ENCODE measurements at places on chromosomes 16 and 17.

DNA sequence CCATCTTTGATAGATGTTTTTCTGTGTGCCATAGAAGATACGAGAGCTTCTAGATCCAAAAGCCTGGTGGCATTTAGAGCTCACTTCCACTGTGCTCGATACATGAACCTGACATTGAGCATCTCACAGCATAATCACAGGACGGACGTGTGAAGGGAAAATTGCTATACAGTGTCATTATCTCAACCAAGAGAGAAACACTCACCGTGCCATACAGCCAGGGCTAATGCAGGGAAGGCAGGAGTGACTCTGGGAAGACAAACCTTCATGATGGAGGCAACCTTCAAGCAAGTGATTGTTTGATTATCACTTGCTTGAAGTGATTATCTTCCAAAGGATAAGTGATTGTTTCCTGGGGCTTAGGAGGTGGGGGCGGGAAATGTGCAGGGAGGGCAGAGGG is 218.2 kb upstream of the HSBP1 start:
- DNase-seq, result no peak

DNA sequence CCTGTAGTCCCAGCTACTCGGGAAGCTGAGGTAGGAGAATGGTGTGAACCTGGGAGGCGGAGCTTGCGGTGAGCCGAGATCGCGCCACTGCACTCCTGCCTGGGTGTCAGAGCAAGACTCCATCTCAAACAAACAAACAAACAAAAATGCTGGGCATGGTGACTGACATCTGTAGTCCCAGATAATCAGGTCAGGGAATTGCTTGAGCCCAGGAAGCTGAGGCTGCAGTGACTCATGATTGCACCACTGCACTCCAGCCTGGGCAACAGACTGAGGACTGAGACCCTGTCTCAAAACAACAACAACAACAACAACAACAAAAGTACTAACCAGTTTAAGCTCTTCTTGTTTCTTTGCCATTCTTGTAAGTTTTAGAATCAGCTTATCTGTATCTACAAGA is 383.0 kb upstream of the PMFBP1 start:
- DNase-seq, result no peak

DNA sequence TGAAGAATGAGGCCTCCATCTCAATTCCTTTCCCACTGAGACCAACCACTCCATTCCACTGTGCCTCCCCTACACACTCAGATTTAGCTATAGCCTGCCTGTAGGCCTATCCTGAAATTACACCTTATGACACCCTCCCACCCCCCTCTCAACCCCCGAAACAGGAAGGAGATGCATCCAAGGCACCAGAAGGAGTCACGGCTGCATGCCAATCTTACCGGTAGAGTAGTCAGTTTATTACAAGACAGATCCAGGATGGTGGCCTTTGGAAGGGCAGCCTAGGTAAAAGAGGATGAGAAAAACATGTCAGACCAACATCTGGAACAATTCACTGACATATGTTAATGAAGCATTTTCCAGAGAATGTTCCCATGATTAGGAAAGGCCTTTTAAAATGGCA is 2.6 kb downstream of the LRRC59 start:
- no peak for DNase-seq

DNA sequence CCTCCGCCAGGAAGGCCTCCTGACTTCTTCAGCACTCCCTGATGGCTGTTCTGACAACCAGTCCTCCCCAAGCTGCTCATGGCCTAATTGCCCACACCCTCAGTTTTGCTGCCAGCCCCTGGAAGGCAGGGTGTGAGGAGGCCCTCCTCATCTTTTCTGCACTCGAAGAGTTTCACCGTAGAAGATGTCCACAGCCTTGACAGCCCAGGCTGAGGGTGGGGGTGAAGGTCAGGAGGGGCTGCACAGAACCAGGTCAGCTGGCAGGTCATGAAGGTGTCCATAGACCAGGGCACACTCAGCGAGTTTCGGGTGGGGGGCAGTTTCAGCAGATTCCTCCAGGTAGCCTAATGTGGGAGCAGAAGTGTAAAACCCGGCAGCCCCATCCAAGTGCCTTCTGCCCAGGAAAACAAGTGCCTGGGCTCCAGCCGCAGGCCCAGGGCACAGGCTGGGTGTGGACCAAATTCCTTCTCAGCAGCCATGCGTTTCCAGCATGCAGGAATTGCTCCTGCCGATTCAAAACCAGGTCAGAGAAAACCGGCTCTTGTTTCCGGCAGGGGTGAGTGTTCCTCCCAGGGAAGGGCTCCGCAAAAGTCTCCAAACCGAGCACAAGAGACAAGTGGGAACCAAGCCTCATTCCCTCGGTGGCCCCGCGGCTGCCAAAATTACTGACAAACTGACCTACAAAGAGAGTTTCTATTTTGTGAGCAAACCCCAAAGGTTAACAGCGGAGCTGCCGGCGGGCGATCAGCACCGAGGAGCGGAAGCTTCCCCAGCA is 228.8 kb downstream of the C16orf78 start:
- DNase-seq, result no peak

- no peak for DNase-seq
Observed at GRCh38 chr16:27367461-27368357, 34.3 kb upstream of the IL21R start.

DNA sequence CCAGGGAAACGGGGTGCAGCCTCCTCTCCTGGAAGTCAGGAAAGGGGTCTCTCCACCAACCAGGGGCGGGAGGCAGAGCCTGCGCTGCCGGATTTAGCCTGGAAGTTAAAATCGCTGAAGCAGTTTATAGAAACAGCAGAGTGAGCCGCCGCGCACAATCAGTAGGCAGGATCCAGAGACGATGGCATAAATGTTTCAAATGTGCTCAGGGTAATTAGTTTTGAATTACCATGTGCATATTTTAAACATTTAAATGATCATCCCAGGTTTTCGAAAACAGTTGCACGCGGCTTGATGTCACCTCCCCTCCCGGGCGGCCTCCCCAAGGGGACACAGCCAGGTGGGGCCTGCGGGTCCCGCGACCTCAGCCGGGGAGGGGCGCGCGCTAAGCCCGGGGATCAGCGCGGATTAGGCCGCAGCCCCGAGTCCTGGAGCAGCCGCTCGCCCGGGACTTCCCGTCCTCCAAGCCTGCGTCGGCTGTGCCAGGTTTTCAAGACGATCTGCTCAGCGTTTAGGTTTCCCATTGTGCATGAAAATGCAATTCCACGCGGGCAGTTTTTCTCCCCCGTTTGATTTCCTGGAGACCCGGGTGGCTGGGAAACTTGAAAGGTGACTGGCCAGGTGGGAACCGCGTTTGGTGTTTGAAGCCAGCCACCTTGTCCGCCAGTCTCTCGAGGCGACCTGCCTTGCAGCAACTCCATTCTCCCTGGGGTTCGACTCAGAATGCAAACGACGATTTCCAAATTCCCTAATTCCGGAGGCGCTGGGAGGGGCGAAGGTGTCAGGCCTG is 78.3 kb downstream of the RPA1 start:
- no peak for DNase-seq

DNA sequence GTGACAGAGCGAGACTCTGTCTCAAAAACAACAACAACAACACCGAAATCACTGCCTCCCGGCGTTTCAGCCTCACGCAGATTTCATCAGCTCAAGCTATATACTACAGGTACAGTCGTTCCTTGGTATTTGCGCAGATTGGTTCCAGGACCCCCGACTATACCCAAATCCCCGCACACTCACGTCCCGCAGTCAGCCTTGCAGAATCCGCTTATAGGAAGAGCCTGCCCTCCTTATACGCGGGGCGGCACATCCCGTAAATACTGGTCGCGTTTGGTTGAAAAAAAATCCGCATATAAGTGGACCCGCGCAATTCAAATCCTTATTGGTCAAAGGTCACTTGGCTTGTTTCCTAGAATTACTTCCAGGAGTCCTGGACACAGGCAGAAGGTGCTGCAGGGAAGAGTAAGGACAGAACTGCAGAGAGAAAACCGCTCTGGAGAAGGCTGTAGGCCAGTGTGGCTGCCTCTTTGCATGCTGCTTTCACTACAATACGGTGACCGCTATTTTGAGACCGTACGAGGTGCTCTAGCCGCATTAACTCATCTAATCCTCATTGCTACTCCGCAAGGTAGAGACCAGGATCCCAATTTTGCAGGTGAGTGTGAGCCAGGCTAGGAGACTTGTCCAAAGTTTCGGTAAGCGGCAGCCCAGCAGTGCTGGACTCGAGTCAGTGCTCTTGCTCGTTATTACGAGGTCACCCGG is 718 bp downstream of the NDUFAB1 start:
- DNase-seq, result no peak

GRCh38 chr17:5446786-5447185 is 7.8 kb upstream of the C1QBP start:
- no peak for DNase-seq

DNA sequence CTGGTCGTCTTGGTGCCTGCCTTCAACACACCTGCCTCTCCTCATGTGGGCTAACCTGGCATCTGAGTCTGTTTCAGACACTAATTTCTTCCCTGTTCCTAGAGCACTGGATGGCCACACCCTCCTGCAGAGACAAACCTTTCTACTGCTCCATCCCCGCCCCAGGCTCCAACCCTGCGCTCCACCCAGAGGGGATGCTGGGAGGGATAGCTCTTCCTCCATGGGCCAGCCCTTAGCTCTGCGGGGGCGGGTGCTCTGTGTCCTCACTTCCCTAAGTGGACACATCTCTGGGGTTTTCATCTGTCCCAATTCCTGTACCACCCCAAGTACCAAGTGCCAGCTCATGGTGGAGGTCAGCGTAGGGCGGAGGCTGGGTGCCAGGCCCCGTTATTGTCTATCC is 11.0 kb upstream of the CRISPLD2 start:
- DNase-seq, result no peak

DNA sequence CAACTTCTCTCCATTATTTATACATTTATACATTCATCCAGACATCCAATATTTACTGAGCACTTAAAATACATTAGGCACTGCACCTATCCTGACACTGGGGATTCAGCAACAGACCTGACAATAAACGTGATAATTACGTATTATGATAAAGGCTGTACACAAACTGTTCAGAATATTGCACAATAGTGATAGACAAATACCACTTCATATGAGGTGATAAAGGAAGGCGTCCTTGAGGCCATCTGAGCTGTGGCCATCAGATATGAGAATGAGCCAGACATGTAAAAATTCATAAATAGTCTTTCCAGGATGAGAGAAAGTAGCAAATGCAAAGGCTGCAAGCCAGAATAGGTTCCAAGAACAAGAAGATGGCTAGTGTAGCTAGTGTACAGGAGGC is 8.6 kb downstream of the USP32 start:
- DNase-seq, result no peak

DNA sequence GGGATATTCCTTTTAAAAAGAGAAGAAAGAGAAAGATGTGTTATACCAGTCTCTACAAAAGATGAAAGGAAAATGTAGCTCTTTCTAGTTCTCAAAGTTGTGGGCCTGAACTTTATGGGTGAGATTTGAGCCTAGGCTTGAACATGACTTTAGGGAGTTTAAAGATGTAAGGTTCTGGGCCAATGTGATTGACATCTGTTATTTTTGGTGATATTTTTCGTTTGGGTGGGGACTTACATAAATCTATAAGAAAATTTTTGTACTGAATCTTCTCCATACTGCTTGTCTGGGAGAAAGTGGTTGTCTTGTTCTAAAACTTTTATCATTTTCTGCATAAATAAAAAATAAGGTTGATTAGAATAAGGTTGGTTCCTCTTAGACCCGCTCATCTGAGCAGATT is 4.8 kb downstream of the PRKCA start:
- DNase-seq, result no peak

- no peak for DNase-seq
Observed at GRCh38 chr17:67656494-67657203, 61.1 kb upstream of the NOL11 start.

DNA sequence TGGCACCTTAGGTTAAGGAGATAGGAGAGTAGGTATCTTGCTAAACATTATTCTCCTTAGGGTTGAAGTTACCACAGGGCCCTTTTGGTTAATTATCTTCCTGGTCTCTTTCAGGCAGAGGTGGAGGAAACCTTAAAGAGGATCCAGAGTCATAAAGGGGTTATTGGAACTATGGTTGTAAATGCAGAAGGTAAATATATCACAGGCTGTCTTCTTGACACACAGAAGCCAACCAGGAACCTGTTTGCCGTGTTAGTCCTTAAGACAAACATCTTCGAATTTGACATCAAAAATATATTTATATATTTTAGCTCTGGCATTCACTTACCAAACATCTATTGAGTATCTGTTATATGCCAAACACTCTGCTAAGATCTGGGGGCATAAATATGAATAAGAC is 2.4 kb downstream of the DYNLRB2 start:
- no peak for DNase-seq

- DNase-seq, result no peak
Observed at GRCh38 chr16:88282564-88283395, 100.0 kb upstream of the ZNF469 start.

- DNase-seq, result no peak
Observed at GRCh38 chr17:36493956-36494355, 7.5 kb downstream of the ZNHIT3 start.

DNA sequence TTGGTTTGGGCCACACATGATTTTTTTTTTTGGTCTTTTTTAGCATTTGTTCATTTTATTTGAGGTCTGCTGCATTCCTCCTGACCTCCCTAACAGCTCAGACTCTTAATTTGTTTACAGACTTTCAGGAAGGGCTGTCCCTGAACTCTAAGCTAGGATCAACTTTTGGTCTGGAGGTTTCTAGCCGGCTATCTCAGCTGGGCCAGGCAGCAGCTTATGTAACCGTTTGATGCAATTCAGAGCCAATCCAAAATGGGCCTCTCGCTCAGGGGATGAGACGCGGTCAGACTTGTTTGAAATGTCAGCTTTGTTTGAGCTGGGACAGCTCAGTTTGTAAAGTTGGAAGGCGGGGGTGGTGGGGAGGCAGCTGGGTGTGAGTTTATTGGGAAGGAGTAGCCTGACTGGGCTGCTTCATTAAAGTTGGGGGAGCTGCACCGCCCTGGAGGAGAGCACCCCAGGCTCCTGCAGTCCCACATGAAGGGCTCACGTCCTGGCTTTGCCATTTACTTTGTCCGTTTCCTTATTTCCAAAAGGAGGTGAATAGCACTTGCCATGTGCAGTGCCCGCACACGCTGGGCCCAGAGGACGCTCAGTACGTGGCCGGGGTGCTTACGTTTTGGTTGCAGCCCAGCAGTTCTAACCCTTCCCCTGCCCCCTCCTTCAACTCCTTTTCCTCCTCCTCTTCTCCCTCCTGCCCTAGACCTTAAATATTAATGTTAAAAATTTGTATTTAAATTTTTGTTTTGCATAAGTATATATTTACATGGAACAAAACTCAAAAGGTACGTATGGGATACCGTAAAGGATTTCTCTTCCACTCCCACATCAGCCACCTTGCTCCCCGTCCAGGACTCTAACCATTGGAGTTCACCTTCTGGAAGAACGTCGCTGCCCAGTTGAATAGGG is 121.2 kb downstream of the SNX29 start:
- DNase-seq, result no peak

GRCh38 chr17:57107498-57108101 is 22.6 kb downstream of the AKAP1 start:
- DNase-seq, result peak; percentile 68

DNA sequence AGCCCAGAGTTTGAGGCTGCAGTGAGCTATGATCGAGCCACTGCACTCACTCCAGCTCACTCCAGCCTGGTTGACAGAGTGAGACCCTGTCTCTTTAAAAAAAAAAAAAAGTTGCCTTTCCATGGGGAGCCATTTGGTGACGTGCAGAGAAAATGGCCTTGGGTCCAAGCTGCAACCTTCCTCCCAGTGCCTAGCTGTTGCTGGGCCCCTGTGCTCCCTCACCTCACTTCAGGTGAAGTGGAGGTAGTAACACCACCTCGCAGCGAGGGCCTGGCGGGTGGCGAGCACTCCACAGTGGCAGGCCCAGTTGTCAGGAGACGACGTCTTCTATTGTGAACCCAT is 17.4 kb downstream of the SYT17 start:
- DNase-seq, result no peak

GRCh38 chr17:77160875-77161530 is 20.2 kb downstream of the SEC14L1 start:
- DNase-seq, result no peak

GRCh38 chr16:58455750-58456149 is 44.2 kb upstream of the NDRG4 start:
- DNase-seq, result no peak

Data from kidney epithelial cell (primary cell).